ENCODE measurements at places on chromosomes 2 and 18.

DNA sequence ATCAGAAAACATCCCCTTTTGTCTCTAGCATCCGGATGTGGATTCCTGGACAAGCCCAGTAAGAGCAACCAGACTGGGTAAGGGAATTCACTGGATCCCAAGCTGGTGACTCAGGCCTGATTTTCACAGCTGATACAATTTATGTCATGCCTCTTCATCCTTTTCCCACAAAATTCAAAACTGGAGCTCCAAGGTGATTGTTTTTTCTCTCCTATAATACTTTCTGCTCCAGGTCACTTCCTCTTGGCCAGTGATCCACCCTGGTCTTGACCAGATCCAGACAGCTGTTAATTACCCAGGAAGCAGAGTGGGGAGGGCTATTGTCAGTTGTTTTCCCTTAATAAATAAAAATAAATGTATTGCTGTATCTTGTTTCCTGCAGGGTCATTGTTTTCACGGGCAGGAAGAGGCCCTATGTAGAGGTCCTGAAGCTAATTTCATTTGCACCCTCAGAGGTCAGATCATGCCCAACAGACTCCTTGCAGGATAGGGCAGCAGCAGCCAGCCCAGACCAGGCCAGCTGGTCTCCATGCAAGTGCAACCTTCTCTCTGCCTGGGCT is 57.6 kb downstream of the EVA1A start:
- DNase-seq: no peak

GRCh38 chr18:49811151-49811938 is 2.0 kb downstream of the ACAA2 start:
- DNase-seq: no peak

GRCh38 chr2:190860985-190861680 is 19.5 kb upstream of the GLS start:
- DNase-seq: no peak

GRCh38 chr2:235951493-235951892 is 216.7 kb downstream of the GBX2 start:
- DNase-seq: no peak

DNA sequence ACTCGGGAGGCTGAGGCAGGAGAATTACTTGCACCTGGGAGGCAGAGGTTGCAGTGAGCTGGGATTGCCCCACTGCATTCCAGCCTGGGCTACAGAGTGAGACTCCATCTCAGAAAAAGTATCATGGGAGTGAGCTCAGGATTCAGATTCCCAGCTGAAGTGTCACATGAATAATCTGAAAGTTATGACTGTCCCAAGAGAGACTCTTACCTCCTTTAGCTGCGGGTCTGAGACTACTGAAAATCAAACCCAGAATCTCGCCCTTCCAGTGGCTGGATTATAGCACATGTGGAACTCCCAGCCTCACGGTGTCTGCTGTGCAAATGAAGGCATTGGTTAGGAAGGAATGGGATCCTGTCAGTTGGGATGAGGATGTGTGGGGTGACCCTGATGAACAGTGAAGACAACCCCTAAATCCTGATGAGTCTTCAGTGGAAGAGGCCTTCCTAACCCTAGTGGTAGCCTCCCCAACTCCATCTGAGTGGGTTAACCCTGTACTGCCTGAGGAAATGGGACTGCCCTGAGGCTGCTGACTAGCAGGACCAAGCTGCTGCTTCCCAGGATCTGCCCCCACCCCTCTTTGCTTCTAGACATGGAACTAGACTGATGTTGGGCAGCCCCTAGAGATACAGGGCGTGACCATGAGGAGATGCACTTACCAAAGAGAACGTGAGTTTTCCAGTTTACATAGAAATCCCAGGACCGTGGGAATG is 16.5 kb downstream of the BOK start:
- no peak for DNase-seq

DNA sequence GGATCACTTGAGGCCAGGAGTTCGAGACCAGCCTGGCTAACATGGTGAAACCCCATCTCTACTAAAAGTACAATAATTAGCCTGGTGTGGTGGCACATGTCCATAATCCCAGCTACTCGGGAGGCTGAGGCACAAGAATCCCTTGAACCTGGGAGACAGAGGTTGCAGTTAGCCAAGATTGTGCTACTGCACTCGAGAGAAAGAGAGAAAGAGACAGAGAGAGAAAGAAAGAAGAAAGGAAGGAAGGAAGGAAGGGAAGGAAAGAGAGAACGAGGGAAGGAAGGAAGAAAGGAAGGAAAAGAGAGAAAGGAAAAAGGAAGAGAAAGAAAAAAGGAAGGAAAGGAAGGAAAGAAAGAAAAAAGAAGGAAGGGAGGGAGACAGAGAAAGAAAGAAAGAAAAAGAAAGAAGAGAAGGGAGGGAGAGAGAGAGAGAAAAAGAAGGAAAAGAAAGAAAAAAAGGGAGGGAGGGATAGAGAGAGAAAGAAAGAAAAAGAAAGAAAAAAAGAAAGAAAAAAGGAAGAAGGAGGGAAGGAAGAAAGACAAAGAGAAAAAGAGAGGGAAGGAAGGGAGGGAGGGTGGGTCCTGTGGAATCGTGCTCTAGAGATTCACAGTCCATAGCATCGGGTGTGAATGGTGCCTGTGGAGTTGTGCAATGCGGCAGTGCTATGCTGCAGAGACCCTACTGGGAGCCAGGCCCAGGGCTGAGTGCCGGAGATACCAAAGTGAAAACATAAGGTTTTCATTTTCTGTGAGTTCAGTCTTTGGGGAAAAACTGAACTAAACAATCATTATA is 4.6 kb upstream of the SDC1 start:
- DNase-seq: no peak

Data from Right ventricle myocardium inferior (tissue), 1 donor.